ENCODE measurements at places on chromosomes 4 and X. TPM values are rescaled to one million over a fixed set of nuclear protein-coding genes. Genes with fewer than 3 reads are reported as not detected.

The HSFX4 gene
- total RNA-seq, result not detected

DNA sequence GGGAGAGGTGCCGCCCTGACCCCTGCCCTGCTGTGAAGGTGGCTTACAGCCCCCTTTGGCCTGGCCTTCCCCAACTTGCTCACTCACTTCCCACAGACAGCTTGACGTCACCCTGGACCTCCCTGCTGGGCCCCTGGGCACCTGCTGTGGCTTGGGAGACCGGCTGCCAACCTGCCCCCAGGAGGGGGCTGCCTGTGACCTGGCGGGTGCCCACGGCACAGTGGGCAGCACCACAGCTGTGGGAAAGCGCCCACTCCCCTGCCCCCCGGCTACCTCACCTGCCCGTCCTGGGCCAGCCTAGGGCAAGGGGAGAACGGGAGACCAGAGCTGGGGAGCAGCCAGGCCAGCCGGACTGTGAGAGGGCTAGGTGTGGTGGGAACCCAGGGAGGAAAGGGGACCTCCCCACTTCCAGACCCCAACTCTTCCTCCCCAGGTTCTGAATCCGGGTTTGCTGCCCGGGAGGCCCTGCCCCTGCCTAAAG, 2.4 kb upstream of the ZFP92 start:
- H3K27me3 ChIP-seq, result no peaks in the 10 kb centered on the region
- DNase-seq, result no peak
- no peak overlapping the region for H3K27ac ChIP-seq
- no peaks in the 10 kb centered on the region for H3K36me3 ChIP-seq

The CPE gene
- not detected for total RNA-seq

GRCh38 chrX:98077440-98077839, 1193.7 kb downstream of the RPA4 start:
- H3K36me3 ChIP-seq, result no peaks in the 10 kb centered on the region
- no peaks in the 10 kb centered on the region for H3K4me1 ChIP-seq
- no peak overlapping the region for H3K27ac ChIP-seq
- no peak for DNase-seq
- H3K27me3 ChIP-seq, result no peaks in the 10 kb centered on the region

The PAGE4 gene
- total RNA-seq, result not detected

The SMIM31 gene
- total RNA-seq, result not detected

The TACR3 gene
- total RNA-seq, result not detected

The TKTL2 gene
- not detected for total RNA-seq

- H3K27me3 ChIP-seq, result peaks cover 13% of the 10 kb centered on the region
- no peak overlapping the region for H3K4me3 ChIP-seq
- peaks cover 4% of the 10 kb centered on the region for H3K4me1 ChIP-seq
- DNase-seq, result no peak
- no peak overlapping the region for H3K27ac ChIP-seq
- H3K36me3 ChIP-seq, result no peaks in the 10 kb centered on the region
Observed at GRCh38 chr4:88765729-88766128, 68.1 kb upstream of the NAP1L5 start.

- H3K4me3 ChIP-seq, result no peak overlapping the region
- no peaks in the 10 kb centered on the region for H3K4me1 ChIP-seq
- no peaks in the 10 kb centered on the region for H3K36me3 ChIP-seq
Observed at GRCh38 chr4:160514126-160514525, 1411.2 kb downstream of the RAPGEF2 start.

GRCh38 chr4:155667222-155667567, 547 bp downstream of the GUCY1A1 start:
- H3K36me3 ChIP-seq, result no peaks in the 10 kb centered on the region
- peaks cover 57% of the 10 kb centered on the region for H3K27me3 ChIP-seq
- no peak overlapping the region for H3K27ac ChIP-seq

The ERAS gene
- total RNA-seq, result not detected

The CCDC110 gene
- not detected for total RNA-seq

- no peak for DNase-seq
- H3K36me3 ChIP-seq, result peaks cover 42% of the 10 kb centered on the region
- H3K27ac ChIP-seq, result no peak overlapping the region
- H3K4me3 ChIP-seq, result no peak overlapping the region
- H3K27me3 ChIP-seq, result no peaks in the 10 kb centered on the region
Observed at GRCh38 chrX:118550792-118551191, 55.2 kb downstream of the DOCK11 start.

DNA sequence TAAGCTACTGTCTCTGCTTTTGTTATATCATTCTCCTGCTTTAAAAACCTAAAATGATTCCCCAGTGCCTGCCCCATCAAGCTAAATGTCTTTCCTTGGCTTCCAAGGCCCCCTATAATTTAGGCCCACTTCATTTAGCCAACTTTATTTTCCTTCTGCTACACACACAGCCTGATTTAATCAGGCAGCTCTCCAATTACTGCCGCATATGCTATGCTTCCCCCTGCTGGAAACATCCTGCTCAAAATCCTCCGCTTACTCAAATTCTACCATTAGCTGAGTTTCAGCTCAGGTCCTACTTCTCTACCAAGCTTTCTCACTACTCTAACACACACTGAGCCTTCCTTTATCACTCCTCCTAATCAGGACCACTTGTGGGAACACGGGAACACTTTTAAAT, 17.0 kb downstream of the LAMP2 start:
- no peaks in the 10 kb centered on the region for H3K27me3 ChIP-seq
- peak overlapping the region; percentile 70 for H3K27ac ChIP-seq
- no peak for DNase-seq
- no peak overlapping the region for H3K4me3 ChIP-seq
- peaks cover 14% of the 10 kb centered on the region for H3K36me3 ChIP-seq

The RHOXF1 gene
- total RNA-seq, result not detected

The SULT1E1 gene
- total RNA-seq, result not detected

GRCh38 chrX:119093991-119094735, 21.4 kb downstream of the CT47C1 start:
- H3K36me3 ChIP-seq, result no peaks in the 10 kb centered on the region
- no peak overlapping the region for H3K27ac ChIP-seq
- H3K4me1 ChIP-seq, result no peaks in the 10 kb centered on the region
- H3K27me3 ChIP-seq, result no peaks in the 10 kb centered on the region
- H3K4me3 ChIP-seq, result no peak overlapping the region

The PRSS12 gene
- total RNA-seq, result not detected

DNA sequence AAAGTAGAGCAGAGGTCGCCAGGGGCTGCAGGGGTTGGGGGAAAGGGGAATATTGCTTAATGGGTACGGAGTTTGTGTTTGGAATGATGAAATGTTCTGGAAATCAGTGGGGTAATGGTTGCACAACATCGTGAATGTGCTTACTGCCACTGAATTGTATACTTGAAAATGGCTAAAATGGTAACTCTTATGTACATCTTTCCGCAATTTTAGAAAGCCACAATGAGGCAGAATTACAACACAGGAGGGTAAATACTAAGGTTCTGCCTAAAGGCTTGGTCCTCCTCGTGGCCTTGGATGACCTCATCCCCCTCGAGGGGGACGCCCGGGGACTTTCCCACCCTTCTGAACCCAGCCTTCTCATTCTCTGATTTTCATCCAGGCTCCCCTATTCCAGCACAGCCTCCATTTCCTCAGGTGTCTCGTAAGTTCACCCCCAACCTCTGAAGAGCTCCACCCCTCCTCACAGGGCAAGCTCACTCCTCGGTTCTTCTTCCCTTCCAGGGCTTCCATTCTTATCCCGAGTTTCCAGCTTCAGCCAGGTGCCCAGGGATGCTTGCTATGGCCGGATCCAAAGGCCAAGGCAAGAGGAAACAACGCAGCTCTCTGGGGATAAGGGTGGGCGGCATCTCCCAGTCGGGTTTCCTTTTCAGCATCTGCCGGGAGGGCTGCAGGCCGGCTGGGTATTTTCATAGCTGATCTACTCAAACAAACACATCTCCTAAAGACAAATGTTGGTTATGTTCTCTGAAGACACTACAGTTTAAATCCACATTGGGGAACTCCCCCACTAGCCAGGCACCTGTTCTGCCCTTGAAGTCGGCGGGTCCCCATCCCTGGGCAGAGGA, 71.3 kb upstream of the ACSL1 start:
- peaks cover 28% of the 10 kb centered on the region for H3K27me3 ChIP-seq
- peaks cover 3% of the 10 kb centered on the region for H3K4me1 ChIP-seq
- no peak overlapping the region for H3K27ac ChIP-seq
- H3K36me3 ChIP-seq, result no peaks in the 10 kb centered on the region
- H3K4me3 ChIP-seq, result no peak overlapping the region

GRCh38 chrX:78333521-78333920, 6.1 kb upstream of the CYSLTR1 start:
- H3K36me3 ChIP-seq, result peaks cover 5% of the 10 kb centered on the region
- no peaks in the 10 kb centered on the region for H3K27me3 ChIP-seq
- no peak overlapping the region for H3K4me3 ChIP-seq
- no peak for DNase-seq

GRCh38 chr4:150072906-150073714, 5.1 kb upstream of the DCLK2 start:
- H3K36me3 ChIP-seq, result no peaks in the 10 kb centered on the region
- no peak for DNase-seq
- H3K27me3 ChIP-seq, result peaks cover 20% of the 10 kb centered on the region
- no peak overlapping the region for H3K27ac ChIP-seq

- no peaks in the 10 kb centered on the region for H3K27me3 ChIP-seq
- no peak overlapping the region for H3K27ac ChIP-seq
- H3K36me3 ChIP-seq, result no peaks in the 10 kb centered on the region
- H3K4me1 ChIP-seq, result no peaks in the 10 kb centered on the region
- DNase-seq, result no peak
Observed at GRCh38 chr4:41009411-41009810, 204.9 kb downstream of the APBB2 start.

The P2RY4 gene
- total RNA-seq, result 0.45 TPM

DNA sequence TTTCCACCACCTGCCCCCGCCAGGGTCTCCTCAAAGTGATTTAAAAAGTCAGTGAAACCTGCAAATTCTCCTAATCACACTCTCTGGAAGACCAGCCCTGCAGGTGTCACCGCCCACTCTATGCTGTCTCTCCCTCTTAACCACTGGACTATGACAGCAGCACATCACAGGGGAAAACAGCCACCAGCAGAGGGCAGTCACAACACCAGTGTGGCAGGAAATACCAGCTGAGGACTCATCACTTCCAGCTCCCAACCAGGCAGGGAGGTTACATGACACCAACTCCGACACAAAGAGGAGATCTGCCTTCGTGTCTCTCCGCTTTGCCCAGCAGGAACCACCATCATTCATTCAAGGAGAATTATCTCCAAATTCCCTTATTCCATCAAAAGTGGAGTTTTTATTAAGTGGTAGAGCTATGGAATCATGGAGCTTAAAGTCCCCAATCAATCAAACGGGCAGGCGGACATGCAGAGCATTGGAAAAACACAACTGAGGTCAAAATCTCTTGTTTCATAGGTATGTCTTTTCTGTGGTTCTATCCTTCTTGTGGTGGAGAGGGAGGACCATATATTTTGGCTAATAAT, 91.3 kb downstream of the NSUN7 start:
- no peak overlapping the region for H3K4me3 ChIP-seq
- DNase-seq, result peak; percentile 85
- H3K27me3 ChIP-seq, result peaks cover 8% of the 10 kb centered on the region
- H3K27ac ChIP-seq, result no peak overlapping the region
- no peaks in the 10 kb centered on the region for H3K36me3 ChIP-seq

DNA sequence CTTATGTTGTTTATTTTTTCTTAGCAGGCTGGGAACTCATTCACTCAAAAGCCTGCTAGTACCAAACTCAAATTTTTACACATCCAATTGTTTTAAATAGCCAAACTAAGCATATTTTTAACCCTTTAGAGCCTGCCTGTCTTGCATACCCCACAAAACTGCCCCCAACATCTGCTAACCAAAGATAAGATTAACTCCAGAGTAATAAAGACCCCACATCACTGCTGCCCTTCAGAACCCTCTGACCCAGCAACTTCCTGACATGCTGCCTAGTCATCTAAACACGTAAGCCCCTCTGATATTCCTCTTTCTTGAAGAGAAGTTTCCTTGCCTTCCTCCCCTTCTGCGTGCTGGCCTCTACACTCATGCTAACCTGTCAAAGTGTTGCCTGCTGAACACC, 60.7 kb upstream of the ASB12 start:
- H3K4me3 ChIP-seq, result no peak overlapping the region
- DNase-seq, result no peak
- H3K4me1 ChIP-seq, result no peaks in the 10 kb centered on the region
- no peaks in the 10 kb centered on the region for H3K27me3 ChIP-seq
- no peaks in the 10 kb centered on the region for H3K36me3 ChIP-seq
- no peak overlapping the region for H3K27ac ChIP-seq

DNA sequence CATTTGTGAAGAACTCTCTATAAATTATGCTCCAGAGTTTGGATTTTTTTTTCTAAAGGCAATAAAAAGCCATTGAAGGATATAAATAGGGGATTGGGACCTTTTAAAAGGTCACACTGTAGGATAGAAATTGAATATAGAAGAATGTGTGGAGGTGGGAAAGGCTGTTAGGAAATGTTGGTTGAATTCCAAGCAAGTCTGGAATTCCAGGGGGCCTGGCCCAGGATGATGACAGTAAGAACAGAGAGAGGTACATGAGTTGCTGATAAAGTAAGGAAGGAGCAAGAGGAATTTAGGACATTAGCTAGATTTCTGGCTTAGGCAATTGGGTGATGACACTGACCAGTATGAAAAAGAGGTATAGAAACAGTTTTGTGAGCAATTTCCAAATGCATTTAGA, 95.4 kb upstream of the USP38 start:
- no peak overlapping the region for H3K4me3 ChIP-seq
- peaks cover 4% of the 10 kb centered on the region for H3K27me3 ChIP-seq
- H3K36me3 ChIP-seq, result no peaks in the 10 kb centered on the region
- H3K4me1 ChIP-seq, result no peaks in the 10 kb centered on the region

DNA sequence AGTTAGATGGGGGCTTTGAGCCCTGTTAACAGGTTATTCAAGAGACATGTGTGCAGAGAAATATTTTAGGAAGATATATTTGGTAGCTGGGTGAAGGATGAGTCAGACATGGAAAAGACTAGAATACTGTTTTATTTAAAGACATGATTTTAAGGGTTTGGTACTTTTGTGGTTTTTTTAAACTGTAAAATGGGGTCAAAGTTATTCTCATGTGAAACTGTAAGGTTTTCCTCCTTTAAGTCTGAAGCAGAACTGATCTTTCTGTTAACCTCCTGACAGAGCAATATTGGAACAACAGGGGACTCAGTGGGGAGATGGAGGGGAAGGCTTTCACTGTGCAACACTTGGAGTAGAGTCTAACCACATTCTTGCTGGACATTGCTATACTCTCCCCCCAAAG, 112.4 kb upstream of the LSM6 start:
- H3K4me3 ChIP-seq, result no peak overlapping the region
- no peak overlapping the region for H3K27ac ChIP-seq
- DNase-seq, result no peak

The ENPEP gene
- not detected for total RNA-seq

GRCh38 chr4:68995292-68995691, 43.7 kb upstream of the UGT2A3 start:
- H3K4me1 ChIP-seq, result no peaks in the 10 kb centered on the region
- no peaks in the 10 kb centered on the region for H3K36me3 ChIP-seq
- H3K27me3 ChIP-seq, result no peaks in the 10 kb centered on the region
- H3K4me3 ChIP-seq, result no peak overlapping the region

The HUWE1 gene
- 223 TPM for total RNA-seq

DNA sequence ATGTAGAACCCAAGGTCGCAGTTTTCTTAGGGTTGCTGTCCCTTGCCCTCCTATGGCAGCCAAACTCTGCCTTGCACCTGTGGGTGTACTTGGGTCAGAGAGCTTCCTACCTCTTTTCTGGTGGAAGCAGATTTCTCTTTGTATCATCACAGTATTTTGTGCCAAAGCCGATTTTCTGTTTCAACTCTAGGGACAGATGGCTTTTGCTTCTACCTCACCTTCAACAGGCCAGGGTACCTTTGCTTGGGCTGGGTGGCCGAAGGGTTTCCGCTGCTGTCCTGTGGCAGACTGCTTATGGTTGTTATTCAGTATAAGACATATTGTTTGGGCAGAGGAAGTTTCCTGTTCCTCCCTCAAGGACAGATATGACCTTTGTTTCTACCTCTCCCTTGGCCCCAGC, 22.4 kb downstream of the NEIL3 start:
- H3K36me3 ChIP-seq, result peaks cover 67% of the 10 kb centered on the region
- no peaks in the 10 kb centered on the region for H3K27me3 ChIP-seq
- no peak for DNase-seq
- H3K4me3 ChIP-seq, result no peak overlapping the region
- H3K27ac ChIP-seq, result no peak overlapping the region

The TMEM271 gene
- not detected for total RNA-seq

Measured in activated CD8-positive, alpha-beta T cell treated with anti-CD3 and anti-CD28 coated beads, Interleukin-2, amount 10 ng/mL, durations not matched to agents 7 days and 5 days (primary cell).